ENCODE measurements at places on chromosomes 3 and 15.

DNA sequence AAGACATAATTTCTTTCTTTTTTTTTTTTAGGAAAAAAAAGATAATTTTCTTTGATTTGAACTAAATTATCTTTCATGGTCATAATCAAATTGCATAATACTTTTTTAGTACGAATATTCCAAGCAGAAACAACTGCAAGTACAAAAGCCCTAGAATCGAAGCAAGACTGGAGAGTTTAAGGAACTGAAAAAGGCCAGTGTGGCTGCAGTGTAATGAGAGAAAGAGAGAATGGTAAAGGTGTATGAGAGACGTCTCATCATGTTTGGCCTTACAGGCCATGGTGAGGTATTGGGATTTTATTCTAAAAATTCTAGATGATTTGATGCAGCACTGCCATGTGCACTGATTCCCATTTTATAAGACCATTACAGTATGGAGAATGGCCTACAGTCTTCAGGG, 180.9 kb downstream of the SUCNR1 start:
- DNase-seq = no peak

GRCh38 chr3:52232279-52233107, 6.5 kb downstream of the TWF2 start:
- DNase-seq = no peak

DNA sequence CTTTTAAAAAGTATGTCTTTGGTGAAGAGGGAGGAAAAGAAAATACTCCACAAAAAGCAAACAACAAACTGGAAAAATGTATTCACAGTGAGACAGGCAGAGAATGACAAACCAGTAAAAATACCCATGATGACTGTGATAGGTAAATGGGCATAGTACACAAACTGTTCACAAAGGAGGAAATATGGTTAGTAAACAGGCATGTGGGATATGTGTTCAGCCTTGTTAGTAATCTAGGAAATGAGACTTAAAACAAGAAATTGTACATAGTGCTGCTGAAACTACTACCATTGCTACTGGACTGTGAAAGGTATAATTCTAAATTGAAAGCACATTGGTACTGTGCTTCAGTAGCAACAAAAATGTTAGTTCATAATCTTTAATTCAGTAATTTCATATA, 50.1 kb downstream of the UBE2E2 start:
- no peak for DNase-seq

DNA sequence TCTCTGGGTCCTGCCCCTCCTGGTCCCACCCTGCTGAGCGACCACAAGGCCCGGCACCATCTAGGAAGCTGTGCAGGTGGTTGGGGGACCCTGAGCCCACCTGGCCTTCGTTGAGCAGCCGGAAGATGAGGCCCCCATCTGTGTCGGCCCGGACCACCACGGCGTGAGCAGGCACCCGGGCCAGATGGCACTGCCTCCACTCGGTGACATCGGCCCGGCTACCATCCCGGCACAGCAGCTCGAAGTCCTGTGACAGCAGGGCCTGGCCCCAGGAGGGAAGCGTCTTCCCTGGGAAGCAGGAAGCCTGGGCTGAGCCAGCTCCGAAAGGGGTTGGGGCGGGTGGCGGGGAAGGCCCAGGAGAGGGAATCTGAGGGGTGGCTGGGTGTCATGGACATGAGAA, 12.6 kb downstream of the MELTF start:
- DNase-seq = no peak

DNA sequence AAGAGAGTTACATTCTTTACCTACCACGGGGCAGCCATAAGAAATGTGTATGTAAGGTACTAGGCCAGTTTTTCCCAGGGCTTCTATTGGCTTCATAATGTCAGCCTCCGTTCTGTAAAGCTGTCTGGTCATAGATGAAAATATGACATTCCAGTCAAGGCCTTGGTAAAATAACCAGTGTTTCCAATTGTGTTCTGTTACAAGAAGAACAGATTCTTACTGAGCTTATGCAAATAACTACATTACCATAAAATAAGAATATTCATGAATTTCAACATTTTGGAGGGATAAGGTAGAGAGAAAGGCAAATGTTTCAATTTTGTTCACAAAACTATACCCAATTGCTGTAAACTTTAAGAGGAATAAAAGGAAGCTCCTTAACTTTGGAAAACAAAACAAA, 315.5 kb downstream of the THSD4 start:
- no peak for DNase-seq

DNA sequence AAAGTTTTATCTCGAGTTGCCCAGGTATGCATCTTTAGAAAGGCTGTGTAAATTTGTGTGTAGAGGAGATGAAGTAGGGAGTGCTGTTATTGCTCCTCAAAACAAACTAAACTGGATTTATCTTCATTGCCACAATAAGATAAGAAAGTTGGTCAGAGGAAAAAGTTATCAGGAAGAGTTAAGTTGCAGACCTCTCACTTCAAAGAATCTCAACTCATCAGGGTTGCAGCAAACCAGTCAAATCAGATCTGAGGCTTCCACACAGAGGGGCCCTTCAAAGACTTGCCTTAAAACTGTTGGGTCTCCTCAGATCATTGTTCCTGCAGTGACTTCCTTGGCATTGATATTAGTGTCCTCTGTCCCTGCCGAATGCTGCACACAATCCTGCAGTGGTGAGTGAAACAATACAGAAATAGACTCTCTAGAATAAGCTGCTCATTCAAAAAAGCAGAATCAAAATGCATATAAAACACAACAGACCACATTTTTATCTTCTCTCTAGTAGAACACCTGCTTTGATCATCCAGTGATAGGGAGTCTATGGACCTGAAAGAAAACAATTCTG, 191.2 kb upstream of the CBLB start:
- DNase-seq = no peak

GRCh38 chr3:11784971-11785377, 61.7 kb downstream of the TAMM41 start:
- DNase-seq = peak; percentile 23

Measured in naive thymus-derived CD4-positive, alpha-beta T cell (primary cell).